ENCODE measurements at places on chromosomes 13 and 19.

GRCh38 chr19:41548954-41549688 is 26.8 kb upstream of the CEACAM21 start:
- peak; percentile 76 for DNase-seq

DNA sequence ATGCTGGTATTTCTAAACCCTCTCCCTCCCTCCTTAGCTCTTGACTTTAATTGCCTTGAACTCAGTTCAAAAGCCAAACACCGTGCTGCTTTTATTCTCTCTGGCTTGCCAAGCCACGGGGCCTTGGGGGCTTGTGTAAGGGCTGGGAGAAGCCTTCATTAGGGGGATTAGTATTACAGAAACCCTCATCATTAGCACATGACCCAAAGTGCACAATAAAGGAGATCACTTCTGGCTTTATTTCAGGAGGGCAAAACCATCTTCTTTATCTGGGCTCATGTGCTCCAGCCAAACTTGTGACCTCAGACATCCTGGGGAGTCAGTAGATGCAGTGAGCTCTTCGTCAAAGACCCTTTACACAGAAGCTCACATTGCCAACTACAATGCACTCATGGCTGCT is at the start of gene DCT:
TSS of gene DCT (minus strand) at position 67 of the 400 bp plus-strand sequence. CDS start 427 bp downstream, outside the sequence.
- DNase-seq: no peak

GRCh38 chr13:19567820-19568534 is 6.6 kb upstream of the TPTE2 start:
- no peak for DNase-seq

- no peak for DNase-seq
Observed at GRCh38 chr13:106762708-106763107, 194.8 kb upstream of the ARGLU1 start.

DNA sequence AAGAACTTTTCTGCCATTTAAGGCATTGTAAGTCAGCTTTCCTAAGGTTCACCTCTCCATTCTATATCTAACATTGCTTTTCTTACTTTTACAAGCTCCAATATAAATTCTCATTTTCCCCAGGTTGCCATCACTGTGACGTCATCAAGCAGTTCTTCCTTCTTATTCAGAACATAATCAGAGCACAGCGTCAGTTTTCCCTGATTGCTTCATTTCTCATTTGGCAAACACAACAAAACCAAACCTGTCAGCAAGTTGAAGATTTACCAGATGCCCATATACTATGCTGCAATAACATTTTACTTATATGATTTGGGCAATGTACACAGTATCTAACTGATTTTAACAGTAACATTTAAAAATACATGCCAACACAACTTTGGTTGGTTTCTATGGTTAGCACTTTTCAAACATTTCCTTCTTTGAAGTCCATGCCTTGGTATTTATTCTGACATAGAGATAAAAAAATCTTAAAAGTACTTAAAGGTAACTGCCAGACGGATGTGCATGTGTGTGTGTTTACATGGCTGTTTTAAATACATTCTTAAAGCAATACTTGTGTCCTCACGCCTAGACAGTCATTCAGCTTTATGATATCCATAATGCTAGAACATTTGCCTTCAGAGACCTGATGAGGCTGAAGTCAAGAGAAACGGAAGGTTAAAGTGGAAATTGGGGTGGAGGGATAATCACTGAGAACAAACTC is 264.0 kb downstream of the KLF12 start:
- DNase-seq: no peak

DNA sequence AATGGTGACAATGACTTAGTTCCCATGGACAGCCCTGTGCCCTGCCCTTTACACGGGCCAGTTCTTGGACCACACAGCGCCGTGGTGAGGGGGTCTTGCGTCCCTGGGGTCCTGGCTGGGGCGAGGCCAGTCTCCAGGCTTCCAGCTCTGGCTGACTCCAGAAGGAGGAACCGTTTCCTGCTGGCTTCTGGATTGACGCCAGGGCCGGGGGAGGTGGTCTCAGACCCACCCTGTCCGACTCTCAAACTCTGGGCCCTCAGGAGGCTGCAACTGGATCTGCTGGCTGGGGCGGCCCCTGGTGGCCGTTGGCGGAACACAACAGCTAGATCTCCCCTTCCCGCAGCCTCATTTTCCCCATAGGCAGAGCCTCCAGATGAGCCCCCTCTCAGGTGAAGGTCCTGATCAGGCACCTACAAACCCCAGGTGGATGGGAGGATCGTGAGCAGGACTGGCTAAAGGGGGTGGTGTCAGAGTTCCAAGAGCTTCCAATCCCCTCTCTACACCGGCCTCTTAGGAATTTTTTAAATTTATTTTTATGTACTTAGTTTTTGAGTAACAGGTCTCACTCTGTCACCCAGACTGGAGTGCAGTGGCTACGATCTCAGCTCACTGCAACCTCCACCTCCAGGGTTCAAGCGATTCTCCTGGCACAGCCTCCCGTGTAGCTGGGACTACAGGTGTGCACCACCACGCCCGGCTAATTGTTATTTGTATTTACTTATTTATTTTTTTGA is 8.0 kb downstream of the CCDC194 start:
- DNase-seq: peak; percentile 56

- no peak for DNase-seq
Observed at GRCh38 chr13:23074075-23074828, 106.5 kb upstream of the SGCG start.

- no peak for DNase-seq
Observed at GRCh38 chr19:5501907-5502306, 46.7 kb downstream of the ZNRF4 start.

- no peak for DNase-seq
Observed at GRCh38 chr19:58511353-58512208, at the start of gene SLC27A5. TSS of gene SLC27A5 (minus strand) at chr19:58511992. CDS start at chr19:58511955, 37 bp downstream.

DNA sequence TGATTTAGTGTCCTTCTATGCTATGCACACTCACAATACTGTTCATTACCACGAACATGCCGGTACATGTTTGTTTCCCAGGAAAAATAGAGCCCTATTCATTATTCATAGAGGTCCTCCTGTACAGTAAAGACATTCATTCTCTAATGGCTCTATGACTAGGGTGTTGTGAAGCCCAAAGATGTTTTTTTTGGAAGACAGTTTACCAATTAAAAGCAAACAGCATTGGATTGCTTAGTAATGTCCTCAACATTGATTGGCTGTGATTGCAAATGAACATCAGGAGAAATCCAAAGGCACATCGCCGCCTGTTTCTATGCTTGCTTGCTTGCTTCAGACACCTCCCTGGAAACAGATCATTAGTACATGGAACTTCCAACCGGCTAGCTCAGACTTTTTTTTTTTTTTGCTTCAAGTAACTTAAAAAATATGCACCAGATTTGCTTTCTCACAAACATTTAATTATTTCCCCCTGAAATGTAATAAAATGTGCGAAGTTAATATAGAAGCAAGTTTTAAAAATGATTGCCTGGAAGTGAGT is 8.8 kb upstream of the GPC6 start:
- DNase-seq: no peak

DNA sequence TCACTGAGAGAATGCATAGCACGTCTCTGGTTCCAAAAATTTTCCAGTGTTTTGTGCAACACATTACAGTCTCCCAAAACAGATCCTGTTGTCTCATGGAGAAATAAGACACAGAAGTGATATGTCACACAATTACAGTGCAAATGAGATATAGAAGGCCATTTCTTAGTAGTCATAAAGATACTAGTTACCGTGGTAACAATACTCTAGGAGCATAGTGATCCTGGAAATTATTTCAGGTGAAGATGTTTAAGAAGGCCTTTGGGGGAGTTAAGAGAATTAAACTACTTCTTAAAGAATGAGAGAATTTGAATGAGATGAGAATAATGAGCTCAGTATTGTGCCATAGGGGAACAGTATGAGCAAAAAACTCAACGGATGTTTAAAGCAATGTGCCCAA is 628.0 kb upstream of the MIR17HG start:
- DNase-seq: no peak

DNA sequence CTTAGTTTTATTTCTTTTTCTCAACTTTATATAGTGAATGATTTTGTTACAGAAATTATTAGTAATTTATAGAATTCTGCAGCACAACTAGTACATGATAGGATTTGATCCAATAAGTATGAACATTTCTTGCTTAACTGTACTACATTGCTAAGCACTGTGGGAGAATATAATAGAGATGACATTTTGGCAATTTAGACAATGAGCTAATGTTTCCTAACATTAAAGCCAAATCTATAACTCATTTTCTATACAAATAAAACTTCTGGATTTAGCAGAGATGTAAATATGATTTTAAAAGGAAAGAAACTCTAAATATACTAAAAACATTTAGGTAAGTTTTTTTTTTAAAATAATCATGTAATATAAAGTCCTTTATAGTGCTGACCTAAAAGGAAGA is 87.3 kb downstream of the FNDC3A start:
- no peak for DNase-seq

DNA sequence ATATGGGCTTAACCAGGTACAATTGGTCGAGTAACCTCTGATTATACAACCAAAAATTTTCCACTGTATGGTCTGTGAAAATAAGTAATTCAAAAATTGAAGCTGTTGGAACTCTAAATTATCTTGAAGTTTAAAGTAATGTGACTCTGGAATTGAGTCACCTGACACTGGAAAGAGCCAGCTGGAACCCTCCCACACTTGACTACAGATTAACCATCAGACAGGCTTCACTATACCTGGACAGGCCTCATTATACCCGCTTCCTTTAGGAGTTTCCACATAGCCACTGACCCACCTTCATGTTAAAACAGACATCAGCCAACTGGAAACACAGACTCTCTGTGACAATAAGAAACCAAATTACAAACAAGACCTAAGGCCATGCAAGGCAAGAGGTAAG is 1.3 kb downstream of the ZNF433 start:
- DNase-seq: no peak

- peak; percentile 64 for DNase-seq
Observed at GRCh38 chr13:79194272-79194671, 211.8 kb downstream of the RBM26 start.

- DNase-seq: no peak
Observed at GRCh38 chr19:28475525-28475924, 737.4 kb downstream of the UQCRFS1 start.

DNA sequence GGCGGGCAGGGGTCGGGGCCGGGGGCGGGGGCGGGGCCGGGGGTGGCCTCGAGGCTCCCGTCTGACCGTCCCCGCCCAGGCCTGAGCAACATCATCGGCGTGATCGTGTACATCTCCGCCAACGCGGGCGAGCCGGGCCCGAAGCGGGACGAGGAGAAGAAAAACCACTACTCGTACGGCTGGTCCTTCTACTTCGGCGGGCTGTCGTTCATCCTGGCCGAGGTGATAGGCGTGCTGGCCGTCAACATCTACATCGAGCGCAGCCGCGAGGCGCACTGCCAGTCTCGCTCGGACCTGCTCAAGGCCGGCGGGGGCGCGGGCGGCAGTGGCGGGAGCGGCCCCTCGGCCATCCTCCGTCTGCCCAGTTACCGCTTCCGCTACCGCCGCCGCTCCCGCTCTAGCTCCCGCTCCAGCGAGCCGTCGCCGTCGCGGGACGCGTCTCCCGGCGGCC is 9.4 kb upstream of the CACNG6 start:
- DNase-seq: no peak

- no peak for DNase-seq
Observed at GRCh38 chr19:16749326-16749725, 29.7 kb downstream of the NWD1 start.

DNA sequence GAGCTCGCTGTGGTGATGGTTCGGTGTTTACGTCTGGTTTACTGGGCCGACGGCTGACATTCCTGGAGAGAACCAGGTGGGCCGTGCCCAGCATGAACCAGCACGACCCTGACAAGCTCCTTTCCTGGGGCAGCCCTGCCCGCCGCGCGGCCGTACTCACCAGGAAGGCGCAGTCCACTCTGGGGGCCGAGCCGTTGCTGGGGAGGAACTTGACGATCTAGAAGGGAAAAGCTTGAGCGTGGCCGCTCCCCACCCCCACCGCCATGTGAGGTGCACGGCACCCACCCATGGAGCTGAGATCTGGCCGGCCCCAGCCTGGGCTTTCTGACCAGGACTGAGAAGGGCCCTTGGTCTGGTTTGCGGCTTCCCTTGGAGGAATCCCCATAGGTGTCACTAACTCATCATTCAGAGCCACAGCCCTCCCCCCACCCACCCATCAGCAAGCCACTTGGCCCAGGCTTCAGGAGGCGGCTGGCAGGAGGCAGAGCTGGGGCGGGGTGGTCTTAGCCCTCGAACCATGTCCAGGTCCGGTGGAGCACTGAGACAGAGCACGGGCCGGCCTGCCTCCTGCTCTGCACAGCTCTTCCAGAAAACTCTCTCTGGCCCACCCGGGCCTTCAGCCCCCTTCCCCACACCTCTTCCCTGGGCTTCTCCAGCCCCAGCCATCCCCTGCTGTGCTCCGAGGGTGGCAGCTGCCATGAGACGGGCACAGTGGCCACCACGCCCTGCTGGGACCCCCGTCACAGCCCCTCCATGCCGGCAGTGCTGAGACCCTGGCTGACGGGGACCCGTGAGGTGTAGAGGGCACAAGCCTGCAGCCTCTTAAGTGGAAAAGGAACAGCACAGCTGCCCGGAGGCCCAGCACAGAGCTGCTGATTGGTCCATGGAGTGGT is 6.2 kb downstream of the ATP4B start:
- no peak for DNase-seq

DNA sequence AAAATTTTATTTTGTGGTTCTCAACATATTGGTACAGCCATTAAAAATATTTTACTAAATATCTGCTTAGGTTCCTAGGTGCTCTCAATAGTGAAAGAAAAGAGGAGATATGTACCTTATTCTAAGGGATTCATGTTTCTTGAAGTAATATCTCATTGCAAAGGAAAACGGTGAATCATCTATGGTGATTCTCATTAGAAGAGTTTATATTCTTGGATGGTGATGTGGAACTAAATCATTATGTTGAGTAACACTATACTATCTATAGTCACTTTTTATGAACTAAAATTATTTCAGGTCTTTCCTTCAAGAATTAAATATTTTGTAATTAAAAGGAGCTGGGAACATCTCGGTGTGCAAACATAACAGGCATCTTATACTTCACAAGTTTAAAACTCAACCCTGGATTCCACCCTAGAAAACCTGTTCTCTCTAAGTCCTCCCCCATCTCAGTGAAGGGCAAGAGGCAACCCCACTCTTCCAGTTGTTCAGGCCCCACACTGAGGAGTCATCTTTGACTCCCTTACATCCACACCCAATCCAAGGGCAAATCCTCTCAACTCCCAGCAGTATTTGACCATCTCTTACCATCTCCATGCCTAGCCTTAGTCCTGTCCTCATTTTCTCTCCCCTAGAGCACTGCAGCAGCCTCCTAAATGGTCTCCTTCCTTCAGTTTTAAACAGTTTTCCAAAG is 140.1 kb downstream of the RGCC start:
- no peak for DNase-seq

- DNase-seq: no peak
Observed at GRCh38 chr19:10379880-10380312, 476 bp downstream of the TYK2 start.

- DNase-seq: peak; percentile 65
Observed at GRCh38 chr19:5578097-5578846, 10.5 kb upstream of the TINCR start.

GRCh38 chr19:18651733-18652132 is 14.9 kb downstream of the KLHL26 start:
- DNase-seq: no peak

- no peak for DNase-seq
Observed at GRCh38 chr13:32660227-32660626, 74.0 kb downstream of the PDS5B start.

DNA sequence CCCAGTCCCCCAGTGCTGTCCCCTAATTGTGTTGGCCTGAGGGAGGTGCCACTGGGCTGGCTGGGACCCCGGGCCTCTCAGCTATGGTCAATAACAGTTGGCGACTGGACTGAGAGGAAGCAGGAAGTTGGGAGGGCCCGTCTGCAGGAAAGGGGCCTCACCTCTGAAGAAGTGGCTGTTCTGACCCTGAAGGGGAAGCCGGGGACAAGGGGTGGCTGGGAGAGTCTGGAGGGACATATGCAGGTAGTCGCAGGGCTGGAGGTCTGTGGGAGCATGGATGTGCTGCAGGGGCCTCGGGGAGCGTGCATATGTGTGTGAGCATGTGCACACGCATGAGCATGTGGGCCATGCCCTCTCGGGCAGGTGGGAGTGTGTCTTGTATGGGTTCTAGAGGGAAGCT is 5.9 kb downstream of the PKN1 start:
- DNase-seq: no peak
